IMR-90 (cell line): ENCODE measurements at places on chromosomes 6 and 20. TPM values are rescaled to one million over a fixed set of nuclear protein-coding genes. Genes with fewer than 3 reads are reported as not detected.
A peak's percentile ranks its signal among the peaks of the same experiment; 100 is the strongest.

The KPNA5 gene
- 5.9 and 9.4 TPM in 2 replicates for total RNA-seq

DNA sequence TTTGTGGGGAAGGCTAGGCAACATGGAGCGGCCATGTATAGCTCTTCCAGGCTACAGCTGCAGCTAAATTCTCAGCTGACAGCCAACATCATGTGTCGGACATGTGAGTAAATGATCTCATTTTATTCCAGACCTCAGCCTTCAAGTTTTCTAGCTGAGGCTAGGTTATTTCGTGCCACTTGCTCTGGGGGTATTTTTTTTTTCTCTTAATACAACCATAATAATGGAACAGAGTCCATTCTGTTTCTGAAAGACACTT is 573.5 kb downstream of the CD109 start:
- no peak overlapping the region for H3K4me3 ChIP-seq
- peak overlapping the region; percentile 39; the same call in 1 of the 2 replicates for H3K27ac ChIP-seq
- H3K27me3 ChIP-seq, result no peaks in the 10 kb centered on the region
- DNase-seq, result peak; percentile 34
- peaks cover 4% of the 10 kb centered on the region; the same call in 1 of the 2 replicates for H3K4me1 ChIP-seq

The ZNF391 gene
- 0.18 and 0.28 TPM in 2 replicates for total RNA-seq

GRCh38 chr20:24497851-24498250 is 28.4 kb downstream of the SYNDIG1 start:
- no peak overlapping the region for H3K27ac ChIP-seq
- H3K27me3 ChIP-seq, result no peaks in the 10 kb centered on the region
- no peak overlapping the region for H3K4me3 ChIP-seq
- no peaks in the 10 kb centered on the region for H3K4me1 ChIP-seq
- H3K36me3 ChIP-seq, result no peaks in the 10 kb centered on the region

The PNLDC1 gene
- not detected in 2 replicates for total RNA-seq

DNA sequence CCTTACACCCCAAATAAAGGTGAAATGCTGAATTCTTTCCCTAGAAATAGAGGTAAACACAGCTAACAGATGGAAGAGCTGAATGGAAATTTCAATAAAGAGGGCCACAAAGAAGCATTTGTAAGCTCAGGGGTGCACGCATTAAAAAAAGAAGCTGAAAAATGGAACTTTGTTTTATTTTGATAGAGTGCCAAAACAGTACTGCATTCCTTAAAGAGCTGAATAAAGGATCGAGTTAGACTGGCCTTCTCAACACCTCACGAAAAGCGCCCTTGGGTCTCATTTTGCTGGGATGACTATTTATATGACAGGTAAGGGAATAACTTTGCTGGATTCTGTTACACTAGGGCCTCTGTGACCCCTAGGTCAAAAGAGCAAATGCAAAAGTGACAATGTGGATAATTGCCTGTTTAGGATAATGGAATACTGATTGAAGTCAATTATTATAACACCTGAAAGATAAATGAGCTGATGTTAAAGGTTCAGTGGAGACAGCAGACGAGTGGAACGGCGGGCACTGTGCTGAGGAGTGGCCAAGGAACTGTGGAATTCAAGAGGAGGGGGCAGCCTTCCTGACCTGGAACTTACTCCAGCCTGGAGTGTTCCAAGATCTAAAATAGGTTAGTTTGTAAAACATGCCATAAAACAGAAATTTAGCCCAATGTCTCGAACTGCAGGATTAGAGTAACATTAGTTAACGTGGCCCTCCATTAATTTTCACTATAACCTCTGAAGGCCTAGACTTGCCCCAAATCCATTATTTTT is 168.4 kb downstream of the FOXC1 start:
- DNase-seq, result no peak
- no peak overlapping the region for H3K4me3 ChIP-seq
- H3K36me3 ChIP-seq, result no peaks in the 10 kb centered on the region
- H3K4me1 ChIP-seq, result peaks cover 5% of the 10 kb centered on the region
- no peaks in the 10 kb centered on the region for H3K27me3 ChIP-seq
- H3K27ac ChIP-seq, result no peak overlapping the region

DNA sequence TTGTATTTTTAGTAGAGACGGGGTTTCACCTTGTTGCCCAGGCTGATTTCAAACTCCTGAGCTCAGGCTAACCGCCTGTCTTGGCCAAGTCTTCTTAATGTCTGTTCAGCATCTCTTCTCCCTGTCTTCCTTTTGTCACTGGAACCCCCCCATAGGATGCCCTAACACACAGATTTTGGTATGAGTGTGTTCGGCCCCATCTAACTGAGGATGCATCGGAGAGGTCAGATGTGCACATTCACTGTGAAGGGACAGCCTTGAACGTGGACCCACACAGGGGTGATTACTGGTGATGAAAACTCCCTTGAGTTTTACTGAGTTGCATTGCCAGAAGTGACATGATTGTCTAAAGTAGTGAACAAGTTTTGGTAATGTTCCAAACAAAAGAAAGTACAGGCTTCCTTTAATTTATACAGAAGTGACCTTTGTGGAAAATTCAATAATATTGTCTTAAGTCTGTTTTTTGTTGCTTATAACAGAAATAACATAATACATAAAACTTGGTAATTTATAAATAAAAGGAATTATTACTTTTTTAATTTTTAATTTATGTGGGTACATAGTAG is 40.5 kb upstream of the NCOA3 start:
- no peaks in the 10 kb centered on the region for H3K36me3 ChIP-seq
- H3K27me3 ChIP-seq, result no peaks in the 10 kb centered on the region
- no peak overlapping the region for H3K4me3 ChIP-seq
- peaks cover 2% of the 10 kb centered on the region; the same call in 1 of the 2 replicates for H3K4me1 ChIP-seq
- DNase-seq, result no peak

- no peaks in the 10 kb centered on the region for H3K36me3 ChIP-seq
- no peaks in the 10 kb centered on the region for H3K27me3 ChIP-seq
- H3K4me1 ChIP-seq, result no peaks in the 10 kb centered on the region
- DNase-seq, result no peak
Measured at GRCh38 chr20:12482661-12483060, 526.1 kb upstream of the SPTLC3 start.

The MAK gene
- under 0.01 TPM in 1 of 2 replicates, not detected in the other for total RNA-seq

DNA sequence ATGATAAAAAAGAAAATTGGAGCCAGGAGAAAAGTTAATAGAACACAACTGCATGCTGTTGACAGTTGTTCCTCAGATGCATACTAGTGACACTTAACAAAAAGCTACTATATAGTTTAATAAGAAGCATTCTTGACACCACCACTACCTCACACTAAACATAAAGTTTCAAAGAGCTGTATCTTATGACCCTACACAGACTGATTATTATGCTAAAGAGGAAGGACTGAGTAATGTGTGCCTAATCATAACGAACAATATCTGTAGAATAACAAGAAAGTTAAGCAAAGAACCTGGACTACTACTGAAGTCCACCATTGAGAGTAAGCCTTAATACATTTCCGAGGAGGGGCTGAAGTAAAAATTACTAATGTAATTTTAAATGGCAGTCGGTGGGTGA is 99.8 kb downstream of the IRAK1BP1 start:
- H3K27ac ChIP-seq, result no peak overlapping the region
- H3K36me3 ChIP-seq, result peaks cover 13% of the 10 kb centered on the region
- H3K27me3 ChIP-seq, result no peaks in the 10 kb centered on the region
- H3K4me1 ChIP-seq, result no peaks in the 10 kb centered on the region
- DNase-seq, result no peak
- no peak overlapping the region for H3K4me3 ChIP-seq

DNA sequence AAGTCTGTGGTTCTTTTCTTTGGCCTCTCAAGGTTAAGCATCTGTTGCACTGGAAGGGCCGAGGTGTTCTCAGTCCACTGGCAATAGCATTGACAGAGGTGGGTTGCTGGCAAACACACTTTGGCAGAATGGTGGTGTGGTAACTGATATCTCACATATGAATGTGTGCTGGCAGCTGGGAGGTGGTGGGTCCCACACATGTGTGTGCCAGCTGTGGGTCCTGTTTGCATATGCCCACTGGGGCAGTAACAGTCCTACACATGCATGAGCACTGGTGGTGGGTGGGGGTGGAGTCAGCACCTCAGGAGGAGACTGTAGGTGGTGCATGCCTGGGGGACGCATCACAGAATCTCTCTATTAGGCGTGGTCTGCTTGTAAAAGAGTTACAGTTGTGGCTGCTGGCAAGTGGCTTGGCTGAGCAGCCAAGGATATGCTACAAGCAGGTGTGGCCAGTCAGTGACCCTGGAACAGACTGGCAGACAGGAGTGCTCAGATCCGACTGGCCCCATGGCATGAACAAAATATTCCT is 934.3 kb downstream of the GRIK2 start:
- no peaks in the 10 kb centered on the region for H3K27me3 ChIP-seq
- H3K27ac ChIP-seq, result no peak overlapping the region

DNA sequence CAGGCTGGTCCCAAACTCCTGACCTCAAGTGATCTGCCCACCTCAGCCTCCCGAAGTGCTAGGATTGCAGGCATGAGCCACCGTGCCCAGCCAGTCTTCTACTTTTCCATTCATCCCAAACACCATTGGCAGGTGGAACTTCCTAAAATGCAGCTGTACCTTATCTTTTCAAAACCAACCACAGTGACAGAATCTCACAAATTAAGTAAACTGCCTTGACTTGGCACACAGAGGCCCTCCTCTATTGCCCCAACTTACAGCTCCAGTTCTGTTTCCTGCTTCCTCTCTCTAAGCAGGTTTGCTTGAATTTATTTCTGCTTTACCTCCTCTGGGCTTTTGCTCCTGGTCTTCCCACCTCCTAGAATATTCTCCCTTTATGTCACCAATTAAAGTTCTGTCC is 7.6 kb downstream of the MYB start:
- H3K4me3 ChIP-seq, result no peak overlapping the region
- H3K27ac ChIP-seq, result no peak overlapping the region
- H3K4me1 ChIP-seq, result no peaks in the 10 kb centered on the region
- no peaks in the 10 kb centered on the region for H3K36me3 ChIP-seq
- H3K27me3 ChIP-seq, result peaks cover 11% of the 10 kb centered on the region

DNA sequence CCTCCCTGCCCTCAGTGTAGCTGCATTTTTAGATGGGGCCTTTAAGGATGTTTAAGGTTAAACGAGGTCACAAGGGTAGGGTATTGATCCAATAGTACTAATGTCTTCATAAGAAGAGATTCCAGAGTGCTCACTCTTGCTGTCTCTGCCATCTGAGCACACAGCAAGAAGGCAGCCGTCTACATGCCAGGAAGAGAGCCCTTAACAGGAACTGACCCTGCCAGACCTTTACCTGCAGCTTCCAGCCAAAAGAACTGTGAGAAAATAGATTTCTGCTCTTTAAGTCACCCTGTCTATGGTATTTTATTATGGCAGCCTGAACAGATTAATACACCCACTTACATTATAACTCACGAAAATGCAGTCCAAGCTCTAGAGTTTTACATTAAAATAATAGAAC is 685.3 kb upstream of the MARCKS start:
- no peaks in the 10 kb centered on the region for H3K36me3 ChIP-seq
- DNase-seq, result no peak
- H3K27me3 ChIP-seq, result no peaks in the 10 kb centered on the region
- peaks cover 4% of the 10 kb centered on the region for H3K4me1 ChIP-seq
- no peak overlapping the region for H3K4me3 ChIP-seq

The PROKR2 gene
- total RNA-seq, result not detected in 2 replicates

GRCh38 chr6:165704045-165704748 is 41.2 kb upstream of the PDE10A start:
- DNase-seq, result peak; percentile 84
- no peak overlapping the region for H3K4me3 ChIP-seq
- peaks cover 10% of the 10 kb centered on the region for H3K4me1 ChIP-seq
- H3K36me3 ChIP-seq, result no peaks in the 10 kb centered on the region
- no peaks in the 10 kb centered on the region for H3K27me3 ChIP-seq

The ADGRB3 gene
- not detected in 2 replicates for total RNA-seq

DNA sequence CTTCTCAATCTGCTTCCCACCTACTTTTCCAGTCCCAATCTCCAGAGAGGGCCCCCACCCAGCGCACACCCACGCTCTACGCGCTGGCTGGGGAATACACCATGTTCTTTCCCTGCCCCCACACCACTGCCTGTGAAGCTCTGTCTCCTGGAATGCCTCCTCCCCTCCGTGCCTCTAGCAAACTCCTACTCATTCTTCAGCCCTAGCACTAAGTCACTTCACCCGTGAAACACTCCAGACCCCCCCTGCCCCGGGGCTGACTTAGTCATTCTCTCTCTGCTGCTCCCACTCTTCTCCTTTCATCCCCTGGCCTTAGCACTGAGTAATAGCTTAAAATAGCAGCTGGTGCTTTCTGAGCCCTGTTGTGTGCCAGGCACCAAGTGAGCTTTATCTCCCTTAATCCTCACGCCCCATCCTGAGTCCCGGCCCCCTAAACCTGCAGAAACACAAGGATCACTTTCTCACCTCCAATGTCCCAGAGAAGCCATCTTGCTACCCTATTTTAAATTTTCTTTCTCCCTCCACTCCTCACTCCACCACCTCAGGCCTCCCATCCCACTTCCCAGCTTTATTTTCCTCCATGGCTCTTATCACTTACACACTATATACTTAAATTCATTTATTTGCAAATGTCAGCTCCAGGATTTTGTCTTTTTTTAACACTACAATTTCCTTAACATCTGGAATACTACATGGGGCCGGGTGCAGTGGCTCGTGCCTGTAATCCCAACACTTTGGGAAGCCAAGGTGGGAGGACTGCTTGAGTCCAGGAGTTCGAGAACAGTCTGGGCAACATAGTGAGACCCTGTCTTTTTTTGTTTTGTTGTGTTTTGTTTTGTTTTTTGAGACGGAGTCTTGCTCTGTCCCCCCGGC is 6.3 kb upstream of the PARD6B start:
- DNase-seq, result peak; percentile 96
- H3K27ac ChIP-seq, result peak overlapping the region; percentile 66
- H3K36me3 ChIP-seq, result no peaks in the 10 kb centered on the region
- H3K4me1 ChIP-seq, result peaks cover 13% of the 10 kb centered on the region
- H3K4me3 ChIP-seq, result no peak overlapping the region

- no peaks in the 10 kb centered on the region for H3K4me1 ChIP-seq
- H3K27me3 ChIP-seq, result peaks cover 3% of the 10 kb centered on the region; the same call in 1 of the 2 replicates
- DNase-seq, result peak; percentile 36
- H3K27ac ChIP-seq, result no peak overlapping the region
Measured at GRCh38 chr6:946546-946945, 253.6 kb upstream of the EXOC2 start.

The MCCD1 gene
- total RNA-seq, result not detected in 2 replicates

GRCh38 chr6:21935561-21936028 is 342.0 kb downstream of the SOX4 start:
- peak; percentile 69 for DNase-seq
- no peak overlapping the region for H3K4me3 ChIP-seq
- H3K4me1 ChIP-seq, result no peaks in the 10 kb centered on the region
- no peak overlapping the region for H3K27ac ChIP-seq
- no peaks in the 10 kb centered on the region for H3K36me3 ChIP-seq

The DEFB132 gene
- not detected in 2 replicates for total RNA-seq

GRCh38 chr6:128161839-128162238 is 261.0 kb upstream of the THEMIS start:
- H3K4me1 ChIP-seq, result no peaks in the 10 kb centered on the region
- DNase-seq, result no peak
- H3K27ac ChIP-seq, result no peak overlapping the region

The B3GALT4 gene
- 0.72 and 0.83 TPM in 2 replicates for total RNA-seq
